ENCODE measurements at places on chromosomes 5 and 9.
A peak's percentile ranks its signal among the peaks of the same experiment; 100 is the strongest.

DNA sequence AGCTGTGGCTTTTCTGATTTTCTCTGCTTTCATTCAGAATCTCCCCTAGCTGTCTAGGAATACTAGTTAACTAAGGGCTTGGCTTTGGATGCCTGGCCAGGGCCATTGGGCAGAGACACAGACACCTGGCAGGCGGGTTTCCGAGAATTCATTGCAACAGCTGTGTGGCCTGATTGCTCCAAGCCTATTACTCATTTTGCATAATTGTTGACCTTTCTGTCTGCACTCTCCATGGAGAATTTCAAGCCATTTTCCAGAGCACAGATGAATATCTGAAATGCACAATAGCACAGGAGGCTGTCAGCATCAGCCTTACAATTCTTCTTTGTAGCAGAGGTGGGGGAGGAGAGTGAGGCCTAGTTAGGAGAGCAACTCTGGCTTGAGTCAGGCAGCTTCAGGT, 310.5 kb downstream of the DMAC1 start:
- no peak for DNase-seq

GRCh38 chr5:154940772-154941620, at the start of gene MRPL22:
MRPL22 (plus strand) TSS chr5:154941073; CDS start chr5:154941111, 38 bp downstream.
- peak; percentile 98 for DNase-seq

- peak; percentile 98 for DNase-seq
Measured at GRCh38 chr5:1105350-1106265, 6.3 kb downstream of the SLC12A7 start.

DNA sequence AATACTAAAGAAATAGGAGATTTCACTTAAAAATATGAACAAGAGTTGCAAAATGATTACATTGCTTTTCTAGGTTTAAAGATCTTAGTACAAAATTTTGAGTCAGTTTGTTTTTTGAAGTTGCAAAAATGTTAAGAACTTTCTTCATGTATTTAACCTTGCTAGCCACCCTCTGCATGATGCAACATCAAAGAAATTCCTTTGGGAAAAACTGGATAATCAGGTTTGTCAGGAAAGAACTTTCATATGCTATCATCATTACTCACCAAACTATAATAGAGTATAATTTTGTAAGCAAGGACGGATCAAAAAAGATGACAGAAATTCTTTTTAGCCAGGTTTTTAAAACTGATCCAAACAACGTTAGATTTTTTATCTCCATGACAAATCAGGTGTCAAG, 116.9 kb upstream of the MRPS30 start:
- no peak for DNase-seq

DNA sequence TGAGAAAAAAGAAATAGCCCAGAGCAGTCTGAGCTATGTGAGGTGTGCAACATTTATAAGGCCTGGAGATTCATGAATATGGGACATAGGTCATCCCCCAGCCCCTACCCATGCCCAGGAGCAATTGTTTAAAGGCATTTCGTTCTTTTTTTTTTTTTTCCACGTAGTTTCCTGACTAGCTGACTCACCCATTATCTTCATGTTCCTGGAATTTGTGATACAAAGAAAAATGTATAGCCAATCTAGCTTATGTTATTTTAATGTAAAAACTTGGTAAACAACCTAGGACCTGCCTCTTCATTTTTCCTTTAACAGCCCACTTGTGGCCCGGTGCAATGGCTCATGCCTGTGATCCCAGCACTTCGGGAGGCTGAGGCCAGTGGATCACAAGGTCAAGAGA, 81.3 kb downstream of the OSTF1 start:
- peak; percentile 26 for DNase-seq

DNA sequence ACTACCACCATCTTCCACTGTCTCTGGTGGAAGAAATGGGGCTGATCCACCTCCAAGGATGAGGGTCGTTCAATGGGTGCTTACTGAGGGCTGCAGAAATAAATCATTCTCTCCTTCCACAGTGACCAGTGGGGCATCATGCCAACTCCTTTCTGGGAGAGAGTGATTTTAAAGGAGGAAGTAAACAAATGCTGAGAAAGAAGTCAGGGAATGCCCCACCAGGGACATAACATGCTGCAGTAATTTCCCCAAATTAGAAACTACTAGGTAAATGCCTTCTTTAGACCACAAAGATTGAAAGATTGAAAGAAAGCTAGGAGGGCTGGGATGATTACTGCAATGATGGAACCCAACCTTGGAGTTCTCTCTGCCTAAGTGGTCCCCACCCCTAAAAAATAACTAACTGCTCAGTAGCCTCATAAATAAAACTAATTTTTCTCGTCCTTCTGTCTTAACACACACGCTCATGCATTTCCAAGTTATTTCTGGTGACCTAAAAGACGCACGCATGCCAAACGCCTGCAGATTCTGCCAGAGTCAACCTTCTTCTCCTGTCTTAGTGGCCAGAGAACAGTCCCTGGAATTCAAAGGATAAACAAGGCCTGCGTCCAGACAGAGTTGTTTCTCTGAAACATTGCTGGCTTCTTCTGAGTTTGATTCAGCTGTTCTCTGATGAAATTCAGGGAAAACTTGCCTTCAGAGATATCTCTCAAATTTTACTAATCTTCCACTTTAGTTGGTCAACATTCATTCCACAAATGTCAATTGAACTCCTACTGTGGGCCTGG, 250.0 kb downstream of the NR3C1 start:
- DNase-seq = no peak

GRCh38 chr5:68260467-68260866, 44.9 kb downstream of the PIK3R1 start:
- DNase-seq = no peak

DNA sequence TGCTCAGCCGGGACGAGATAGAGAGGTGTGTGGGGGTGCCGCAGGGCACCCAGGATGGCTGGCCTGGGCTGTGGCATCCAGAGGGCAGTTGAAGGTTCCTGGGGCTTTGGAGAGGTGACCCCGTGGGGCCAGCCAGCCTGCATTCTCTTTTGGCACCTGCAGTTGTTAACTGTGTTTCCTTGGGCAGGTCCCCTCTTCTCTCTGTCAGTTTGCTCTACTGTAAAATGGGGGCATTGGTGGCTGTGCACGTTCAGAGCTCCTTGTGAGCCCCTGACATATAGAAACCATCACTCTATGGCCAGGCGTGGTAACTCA, 8.5 kb downstream of the ZDHHC12 start:
- no peak for DNase-seq

- no peak for DNase-seq
Measured at GRCh38 chr9:130903194-130904069, 6.8 kb upstream of the QRFP start.

GRCh38 chr5:73233053-73233460, 60.1 kb downstream of the TMEM174 start:
- peak; percentile 38 for DNase-seq

- DNase-seq = no peak
Measured at GRCh38 chr5:94788527-94788926, 170.1 kb downstream of the SLF1 start.

DNA sequence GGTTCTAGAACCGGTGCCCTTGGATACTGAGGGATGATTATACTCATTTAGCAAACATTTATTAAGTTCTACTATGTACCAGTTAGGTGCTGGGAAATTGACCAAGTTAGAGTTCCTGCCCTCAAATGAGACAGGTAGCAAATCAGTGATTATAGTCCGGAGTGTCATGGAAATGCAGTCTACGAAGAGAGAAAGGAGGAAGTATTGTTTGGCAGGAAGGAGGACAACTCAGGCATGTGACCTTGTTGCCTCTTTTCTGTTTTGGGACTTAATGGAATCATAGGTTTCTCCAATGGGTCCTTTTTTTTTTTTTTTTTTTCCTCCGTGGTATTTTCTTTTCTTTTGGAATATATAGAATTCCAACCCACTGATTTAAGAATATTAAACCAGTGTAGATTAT, 28.0 kb downstream of the OSTF1 start:
- DNase-seq = no peak

DNA sequence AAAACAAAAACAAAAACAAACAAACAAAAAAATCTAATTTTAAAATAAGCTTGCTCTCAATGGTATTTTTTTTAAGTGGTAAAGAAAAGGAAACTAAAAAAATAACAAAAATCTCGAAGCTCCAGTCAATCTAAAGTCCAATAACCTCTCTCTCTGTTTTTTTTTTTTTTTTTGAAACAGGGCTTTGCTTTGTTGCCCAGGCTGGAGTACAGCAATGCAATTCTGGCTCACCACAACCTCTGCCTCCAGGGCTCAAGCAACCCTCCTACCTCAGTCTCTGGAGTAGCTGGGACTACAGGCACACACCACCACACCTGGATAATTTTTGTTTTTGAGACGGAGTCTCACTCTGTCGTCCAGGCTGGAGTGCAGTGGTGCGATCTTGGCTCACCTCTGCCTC, 25.9 kb upstream of the GLDC start:
- no peak for DNase-seq

DNA sequence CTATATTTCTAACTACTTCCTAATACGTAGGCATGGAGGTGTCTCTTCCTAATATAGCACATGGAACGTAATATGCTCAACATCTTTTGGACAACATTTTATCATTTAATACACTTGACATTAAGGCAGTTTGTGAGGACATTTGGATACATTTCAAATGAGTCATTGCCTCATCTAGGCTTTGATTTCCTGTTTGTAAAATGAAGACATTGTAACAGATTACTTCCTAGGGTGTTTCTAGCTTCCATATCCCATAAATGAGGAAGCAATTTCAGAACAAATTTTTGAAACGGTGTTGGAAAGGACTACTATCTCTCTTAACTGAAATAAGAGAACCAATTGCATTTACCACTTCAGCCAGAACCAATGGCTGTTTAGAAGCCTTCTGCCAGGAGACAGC, 38.7 kb downstream of the SLC28A3 start:
- no peak for DNase-seq

DNA sequence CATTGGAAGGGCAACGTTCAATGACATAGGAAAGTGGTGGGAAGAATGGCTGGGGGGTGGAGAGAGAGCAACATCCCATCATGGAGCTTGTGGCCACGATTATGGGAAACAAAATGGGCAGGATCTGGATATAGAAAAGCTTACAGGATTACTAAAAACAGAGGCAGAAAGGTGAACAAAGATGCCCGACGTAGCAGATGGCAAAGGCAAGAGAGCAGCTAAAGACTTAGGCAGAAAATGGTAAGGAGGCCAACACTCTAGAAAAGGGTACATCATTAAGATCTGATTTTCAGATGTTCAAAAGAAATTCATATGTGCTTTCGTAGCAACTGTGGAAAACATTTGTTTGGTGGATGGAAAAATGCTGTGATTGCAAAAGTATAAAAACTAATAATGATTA, 102.5 kb downstream of the OTULIN start:
- no peak for DNase-seq

- no peak for DNase-seq
Measured at GRCh38 chr5:132102944-132103331, 29.3 kb downstream of the CSF2 start.

- no peak for DNase-seq
Measured at GRCh38 chr9:27408482-27408881, 111.5 kb upstream of the EQTN start.

DNA sequence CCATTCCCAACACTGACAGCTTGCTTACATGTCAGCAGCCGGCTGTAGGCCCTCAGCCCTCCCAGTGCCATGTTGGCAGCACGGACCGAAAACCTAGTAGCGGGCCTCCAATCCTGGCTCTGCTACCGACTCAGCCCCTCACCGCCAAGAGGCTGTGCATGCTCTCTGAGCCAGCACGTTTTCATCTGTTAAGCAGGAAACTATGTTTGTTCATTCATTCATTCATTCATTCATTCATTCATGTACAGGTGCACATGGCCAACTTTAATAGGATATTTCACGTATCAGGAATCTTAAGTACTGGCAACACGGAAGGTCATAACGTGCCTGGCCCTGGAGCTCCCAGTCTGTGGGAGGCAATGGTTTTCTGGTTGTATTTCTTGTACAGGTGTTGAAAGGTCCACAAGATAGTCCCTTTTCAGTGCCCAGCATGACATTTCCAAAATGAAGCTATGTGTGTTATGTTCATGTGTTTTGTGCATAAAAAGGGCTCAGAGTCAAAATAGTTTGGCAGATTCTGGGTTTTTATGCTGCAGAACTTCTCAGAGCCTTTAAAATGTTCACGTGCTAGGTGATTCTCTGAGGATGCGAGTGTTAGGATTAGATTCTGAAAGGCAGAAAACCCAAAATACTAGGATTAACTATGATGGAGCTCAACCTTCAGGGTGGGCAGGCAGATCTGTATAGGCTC, 17.7 kb downstream of the SUSD3 start:
- no peak for DNase-seq

DNA sequence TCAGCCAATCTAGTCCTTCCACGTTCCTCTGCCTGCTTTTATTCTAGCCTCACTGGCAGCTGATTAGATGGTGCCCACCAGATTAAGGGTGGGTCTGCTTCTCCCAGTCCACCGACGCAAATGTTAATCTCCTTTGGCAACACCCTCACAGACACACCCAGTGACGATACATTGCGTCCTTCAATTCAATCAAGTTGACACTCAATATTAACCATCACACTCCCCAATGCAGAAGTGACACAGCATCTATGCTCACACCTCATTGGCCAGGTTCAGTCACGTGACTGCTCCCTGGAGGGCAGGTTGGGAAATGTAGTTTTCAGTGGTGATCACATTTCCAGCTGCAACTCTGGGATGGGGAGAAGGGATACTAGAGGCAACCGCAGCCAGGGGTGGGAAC, 13.0 kb downstream of the SUSD3 start:
- peak; percentile 88 for DNase-seq

- peak; percentile 84 for DNase-seq
Measured at GRCh38 chr5:103258957-103259704, 568 bp downstream of the MACIR start.

DNA sequence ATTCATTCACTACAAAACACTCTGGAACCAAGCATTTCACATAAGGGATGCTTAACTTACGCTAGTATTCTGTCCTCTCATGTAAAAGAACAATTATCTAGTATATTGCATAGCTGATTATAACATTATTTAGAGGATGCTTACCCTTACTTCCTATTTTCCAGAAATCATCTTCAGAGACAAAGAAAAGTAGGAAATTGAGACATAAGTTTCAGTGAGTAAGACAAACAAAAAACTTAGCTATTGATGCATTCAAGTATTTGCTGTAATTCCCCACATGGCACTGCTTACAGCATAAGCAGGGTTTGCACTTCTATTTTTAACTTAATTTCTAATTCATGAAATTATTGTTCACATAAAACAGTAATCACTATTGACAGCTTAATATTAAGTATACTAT, 104.8 kb upstream of the SREK1 start:
- DNase-seq = no peak

GRCh38 chr5:123720955-123721354, 209.0 kb downstream of the CSNK1G3 start:
- DNase-seq = peak; percentile 2
